Thoracic aorta (tissue), 2 donors: ENCODE measurements at places on chromosomes 1 and 21.

DNA sequence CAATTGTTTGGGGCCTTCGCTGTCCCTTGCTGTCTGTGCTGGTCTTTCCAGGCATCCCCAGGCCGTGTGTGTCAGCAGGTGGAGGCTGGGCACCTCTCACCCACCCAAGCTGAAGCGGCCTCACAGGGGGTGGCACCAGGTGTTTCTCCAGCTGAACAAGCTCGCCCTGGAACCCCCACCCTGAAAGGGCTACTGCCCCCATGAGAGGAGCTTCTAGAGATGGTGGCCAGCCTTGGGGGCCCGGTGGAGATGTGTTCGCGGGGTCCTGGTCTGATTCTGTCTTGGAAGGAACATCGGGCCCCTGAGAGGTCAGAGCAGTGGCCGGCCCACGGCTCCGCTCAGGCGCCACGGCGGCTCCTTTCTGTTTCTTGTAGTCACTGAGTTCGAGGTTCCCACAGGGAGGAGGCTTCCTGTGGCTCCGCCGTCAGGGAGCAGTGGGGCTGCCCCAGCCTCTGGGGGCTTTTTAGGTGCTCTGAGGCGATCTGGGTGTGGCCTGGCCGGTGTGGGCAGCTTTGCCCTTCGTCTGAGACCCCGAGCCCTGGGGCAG is 46.9 kb downstream of the SKI start:
- DNase-seq = no peak

- DNase-seq = no peak
Observed at GRCh38 chr1:76070538-76070937, 4.0 kb upstream of the ST6GALNAC3 start.

- DNase-seq = no peak
Observed at GRCh38 chr1:172279939-172280636, 140.4 kb upstream of the C1orf105 start.

DNA sequence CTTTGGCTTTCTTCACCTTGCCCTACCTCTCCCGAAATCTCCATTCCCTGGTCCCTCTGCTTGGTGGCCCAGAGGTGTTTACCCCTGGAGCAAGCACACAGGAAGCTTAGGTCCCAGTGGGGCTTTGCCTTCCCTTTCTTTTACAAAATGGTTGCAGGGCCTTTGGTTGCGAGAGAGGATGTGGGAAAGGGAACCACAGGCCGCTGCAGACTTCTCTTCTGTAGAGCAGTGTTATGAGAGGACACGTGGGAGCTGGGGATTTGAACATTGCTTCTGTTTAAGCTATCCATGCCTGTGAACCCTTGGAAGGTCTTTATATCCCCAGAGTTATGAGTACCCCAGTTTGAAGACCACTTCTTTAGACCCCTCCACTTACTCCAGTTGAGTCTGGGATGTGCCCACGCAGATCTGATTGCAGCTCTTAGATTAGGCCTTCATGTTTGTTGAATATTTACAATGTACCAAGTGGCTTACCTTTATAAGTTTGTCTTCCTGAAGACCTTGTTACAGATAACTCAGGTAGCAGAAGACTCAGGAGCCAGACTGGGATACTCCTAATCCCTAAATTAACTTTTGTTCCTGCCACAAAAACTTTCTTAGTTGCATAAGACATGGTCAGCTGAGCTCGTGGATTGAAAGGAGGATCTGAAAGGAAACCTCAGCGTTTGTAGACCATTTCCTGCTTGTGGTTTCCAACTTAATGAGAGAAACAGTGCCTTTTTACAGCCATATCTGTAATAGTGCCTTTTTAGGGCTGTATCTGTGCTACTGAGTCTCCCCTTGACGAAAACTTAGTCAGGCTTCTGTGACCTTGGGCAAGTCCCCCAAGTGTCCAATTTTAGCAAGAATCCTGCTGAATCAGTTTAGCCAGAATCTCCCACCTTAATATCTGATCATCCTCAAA is 21.9 kb upstream of the IVNS1ABP start:
- no peak for DNase-seq

- DNase-seq = no peak
Observed at GRCh38 chr1:199124351-199124750, 485.5 kb downstream of the PTPRC start.
